ENCODE measurements at places on chromosomes 7 and 10.

DNA sequence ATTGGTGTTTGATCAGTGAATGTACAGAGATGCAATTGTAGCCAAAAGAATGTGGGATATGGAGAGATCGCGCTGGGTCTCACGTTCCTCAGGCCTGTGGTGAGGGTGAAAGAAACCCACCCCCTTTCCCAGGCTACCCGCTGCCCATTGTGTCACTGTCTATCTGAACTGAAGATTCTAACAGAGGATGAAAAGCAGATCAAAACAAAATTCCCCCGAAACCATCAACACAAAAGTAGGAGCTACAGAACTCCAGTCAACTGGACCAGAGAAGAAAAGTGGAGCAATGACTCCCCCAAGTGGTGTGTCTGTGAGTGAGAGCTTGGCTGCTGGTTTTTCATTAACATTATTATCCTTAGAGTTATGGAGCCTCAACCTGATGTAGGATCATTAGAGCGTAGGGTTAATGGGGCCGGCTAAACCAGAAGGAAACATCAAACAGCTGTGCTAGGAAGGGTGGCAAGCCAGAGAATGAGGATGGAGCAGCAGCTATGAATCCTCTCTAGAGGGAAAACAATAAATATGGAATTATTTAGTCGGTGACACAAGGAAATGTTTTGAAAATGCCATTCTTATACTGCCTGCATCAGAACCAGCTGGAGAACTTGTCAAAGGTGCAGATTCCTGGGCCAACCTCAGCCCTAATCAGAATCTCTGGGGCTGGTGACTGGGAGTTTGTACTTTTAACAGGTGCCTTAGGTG is 38.3 kb downstream of the AKR1B1 start:
- DNase-seq, result peak; percentile 61

GRCh38 chr10:125057158-125058001 is 103.0 kb downstream of the CTBP2 start:
- peak; percentile 75 for DNase-seq

DNA sequence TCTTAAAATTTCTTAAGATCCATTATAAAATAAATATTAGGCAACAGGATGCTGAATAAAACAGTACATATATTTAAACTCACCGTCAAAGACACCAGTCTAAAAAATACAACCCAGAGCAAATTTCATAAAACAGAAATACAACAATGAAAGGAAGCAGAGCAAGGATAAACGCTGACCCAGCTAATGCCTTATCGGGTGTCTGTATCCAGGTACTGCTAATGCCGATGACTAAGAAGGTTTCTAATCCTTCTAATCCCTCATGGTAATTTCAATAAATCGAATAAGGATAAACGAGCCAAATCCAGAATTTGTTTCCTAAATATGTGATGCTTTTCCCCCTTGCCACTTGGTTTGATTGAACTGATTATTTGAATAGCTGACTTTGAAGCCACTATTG is 1.7 kb downstream of the HYCC1 start:
- no peak for DNase-seq

GRCh38 chr10:32959006-32959920 is 1.2 kb upstream of the ITGB1 start:
- no peak for DNase-seq

- no peak for DNase-seq
Measured at GRCh38 chr10:91627344-91628102, 5.3 kb downstream of the PPP1R3C start.
